Thymus (tissue), 14 donors: ENCODE measurements at places on chromosomes 2 and 18.

DNA sequence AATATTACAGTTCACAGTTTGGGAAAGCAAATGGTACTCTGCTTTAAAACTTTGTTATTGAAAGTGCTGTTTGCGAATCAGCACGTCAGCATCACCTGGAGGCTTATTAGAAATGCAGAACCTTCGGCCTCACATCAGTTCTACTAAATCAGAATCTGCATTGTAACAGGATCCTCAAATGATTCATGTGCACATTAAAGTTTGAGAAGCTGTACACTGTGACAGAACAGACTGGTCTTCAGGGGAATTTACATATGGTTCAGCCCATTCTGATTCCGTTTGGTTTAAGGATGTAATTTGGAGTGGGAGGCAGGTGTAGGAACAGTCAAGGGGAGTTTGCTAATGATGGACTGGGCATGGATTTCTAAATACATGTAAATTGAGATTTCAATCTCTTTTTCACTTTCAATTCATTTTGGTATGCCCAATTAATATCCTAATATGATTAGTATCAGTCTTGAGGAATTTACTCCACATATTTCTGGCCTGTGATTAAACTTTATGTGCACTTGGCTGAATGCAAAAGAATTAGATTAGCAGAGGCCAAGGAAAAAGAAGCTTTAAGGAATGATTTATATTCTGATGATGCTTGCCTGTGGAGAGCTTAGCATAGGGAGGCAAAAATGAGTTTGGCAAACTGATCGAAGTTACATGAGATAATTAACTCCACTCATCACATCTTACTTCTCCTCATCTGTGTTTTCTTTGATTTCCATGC lies 248.8 kb downstream of the XIRP2 start:
- no peak for DNase-seq

- peak; percentile 9 for DNase-seq
Observed at GRCh38 chr2:234571620-234572407, 74.9 kb upstream of the ARL4C start.

GRCh38 chr18:55310044-55310676 lies 277.8 kb downstream of the TCF4 start:
- DNase-seq, result no peak

- DNase-seq, result no peak
Observed at GRCh38 chr2:172710584-172711047, 25.0 kb upstream of the RAPGEF4 start.

DNA sequence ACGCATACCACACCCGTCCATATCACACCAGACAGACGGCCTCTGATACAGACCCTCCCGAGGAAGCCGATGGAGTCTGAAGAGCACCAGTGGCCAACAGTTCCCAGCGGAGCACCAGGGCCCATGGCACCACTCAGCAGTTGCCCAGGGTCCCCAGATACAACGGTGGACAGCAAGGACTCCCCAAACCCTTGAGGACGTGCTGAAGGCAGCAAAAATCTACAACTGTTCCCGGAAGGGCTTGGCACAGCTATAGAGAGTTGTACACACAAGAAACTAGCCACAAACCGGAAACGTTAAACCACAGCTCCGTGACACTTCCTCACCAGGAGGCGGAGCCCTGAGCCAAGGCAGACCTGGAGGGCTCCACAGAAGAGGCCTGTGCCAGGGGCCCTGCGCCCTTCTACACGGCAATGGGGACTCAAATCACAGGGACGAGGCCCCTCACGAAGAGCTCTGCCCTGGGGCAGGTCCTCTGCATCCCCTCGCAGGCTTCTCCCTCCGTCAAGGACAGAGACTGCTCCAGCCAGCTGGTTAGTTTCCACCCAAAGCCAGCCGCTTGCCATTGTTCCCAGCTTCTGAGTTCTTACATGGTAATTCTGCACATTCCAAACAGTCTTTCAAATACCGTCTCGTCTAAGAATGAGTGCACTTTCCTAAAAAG lies 133.4 kb downstream of the HDAC4 start:
- DNase-seq, result peak; percentile 82
